Mammary epithelial cell (primary cell): ENCODE measurements at places on chromosomes 12 and 14.

DNA sequence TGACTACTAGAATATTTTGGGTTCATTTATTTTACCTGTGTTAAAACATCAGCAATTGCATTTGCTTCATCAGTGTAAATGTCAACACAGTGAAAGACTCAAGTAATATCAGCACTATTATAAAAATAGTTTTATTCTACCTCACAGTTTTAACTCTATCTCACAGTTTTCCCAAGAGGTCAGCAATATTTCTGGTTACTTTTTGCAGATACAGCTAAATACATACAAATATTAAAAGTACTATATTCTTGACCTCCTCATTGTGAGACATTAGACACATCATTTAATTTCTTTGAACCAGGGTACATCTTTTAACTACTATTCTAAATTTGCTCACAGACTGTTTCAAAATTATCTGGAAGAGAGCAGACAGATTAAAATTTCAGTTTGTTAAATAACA, 321.7 kb upstream of the OR4E1 start:
- DNase-seq, result no peak

GRCh38 chr12:102050660-102051430, 10.9 kb downstream of the WASHC3 start:
- no peak for DNase-seq

- no peak for DNase-seq
Measured at GRCh38 chr14:55926007-55926406, 192.2 kb upstream of the PELI2 start.

DNA sequence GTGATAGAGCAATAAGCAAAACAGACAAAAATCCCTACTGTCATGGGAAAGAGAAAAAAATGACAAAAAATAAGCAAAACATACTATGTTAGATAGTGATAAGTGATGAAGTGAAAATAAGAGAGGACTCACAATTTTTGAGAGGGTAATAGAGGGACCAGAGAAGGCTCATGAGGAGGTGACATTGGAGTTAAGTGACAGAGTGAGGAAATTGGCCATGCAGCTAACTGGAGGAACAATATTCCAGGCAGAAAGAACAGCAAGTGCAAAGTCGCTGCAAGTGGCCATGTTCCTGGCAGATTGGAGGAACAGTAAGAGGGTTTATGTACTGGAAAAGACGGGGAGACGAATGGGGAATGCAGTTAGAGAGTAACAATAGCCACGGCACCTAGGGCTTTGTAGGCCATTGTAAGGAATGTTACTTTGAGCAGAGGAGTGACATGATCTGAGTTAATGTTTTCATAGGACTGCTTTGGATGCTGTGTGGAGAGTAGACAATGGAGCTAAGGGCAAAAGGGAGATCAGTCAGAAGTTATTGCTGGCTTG, 1.4 kb upstream of the SAV1 start:
- DNase-seq, result no peak

DNA sequence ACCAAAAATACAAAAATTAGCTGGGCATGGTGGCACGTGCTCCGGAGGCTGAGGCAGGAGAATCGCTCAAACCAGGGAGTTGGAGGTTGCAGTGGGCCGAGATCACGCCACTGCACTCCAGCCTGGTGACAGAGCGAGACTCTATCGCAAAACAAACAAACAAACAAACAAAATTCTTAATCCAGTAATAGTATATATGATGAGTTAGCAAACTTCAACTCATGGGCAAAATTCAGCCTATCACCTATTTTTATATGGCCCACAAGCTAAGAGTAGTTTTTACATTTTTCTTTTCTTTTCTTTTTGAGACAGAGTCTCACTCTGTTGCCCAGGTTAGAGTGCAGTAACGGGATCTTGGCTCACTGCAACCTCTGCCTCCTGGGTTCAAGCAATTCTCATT, 14.9 kb downstream of the ATF7 start:
- DNase-seq, result no peak

DNA sequence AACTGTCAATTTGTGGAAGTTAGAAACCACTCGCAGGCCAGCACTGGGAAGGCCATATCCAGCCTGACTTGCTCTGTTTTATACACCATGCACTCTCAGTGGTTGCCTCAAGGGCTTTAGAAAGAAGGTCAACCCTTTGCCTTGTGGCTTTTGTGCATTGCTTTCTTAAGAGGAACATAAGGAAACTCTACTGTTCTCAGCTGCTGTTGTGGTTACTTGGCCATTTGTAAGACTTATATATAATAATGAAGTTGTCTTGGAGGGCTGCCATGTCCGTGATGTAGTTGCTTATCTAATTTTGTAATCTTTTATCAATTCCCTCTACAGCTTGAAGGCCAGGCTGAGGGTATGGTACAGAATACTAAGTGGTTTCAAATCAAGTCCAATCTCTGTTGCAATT, 637.8 kb downstream of the DIO2 start:
- DNase-seq, result no peak

- no peak for DNase-seq
Measured at GRCh38 chr12:25269701-25270100, 19.0 kb upstream of the KRAS start.

DNA sequence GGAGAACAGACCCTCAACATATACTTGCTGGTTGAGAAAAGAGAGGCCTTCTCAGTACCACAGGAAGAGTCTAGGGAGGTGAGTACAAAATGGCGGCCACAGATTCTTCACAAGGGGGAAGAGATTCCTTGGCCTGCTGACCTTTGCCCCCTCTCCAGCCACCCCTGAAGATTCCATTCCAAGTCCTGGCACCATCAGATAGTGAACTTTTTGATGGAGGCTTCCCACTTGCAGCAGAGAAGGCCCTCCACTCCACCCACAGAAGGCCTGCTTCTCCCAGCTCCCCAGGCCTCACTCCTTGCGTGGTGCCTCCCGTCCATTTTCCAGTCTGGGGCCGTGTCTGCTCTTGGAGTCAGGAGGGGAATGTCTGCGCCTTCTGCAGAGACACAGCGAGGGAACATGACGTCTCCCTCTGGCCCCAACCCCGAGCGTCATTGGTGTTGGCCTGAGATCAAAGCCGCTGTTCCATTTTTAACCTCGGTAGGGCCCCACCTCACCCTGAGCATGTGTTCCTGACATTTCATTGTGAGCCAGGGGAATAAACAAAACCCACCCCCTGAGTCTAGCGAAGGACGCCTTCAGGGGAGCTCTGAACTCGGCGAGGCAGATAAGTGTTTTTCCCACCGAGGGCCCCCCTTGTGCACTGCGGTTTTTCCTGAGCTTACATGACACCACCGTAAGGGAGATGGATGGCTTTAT, 268.7 kb upstream of the TBX3 start:
- DNase-seq, result no peak

DNA sequence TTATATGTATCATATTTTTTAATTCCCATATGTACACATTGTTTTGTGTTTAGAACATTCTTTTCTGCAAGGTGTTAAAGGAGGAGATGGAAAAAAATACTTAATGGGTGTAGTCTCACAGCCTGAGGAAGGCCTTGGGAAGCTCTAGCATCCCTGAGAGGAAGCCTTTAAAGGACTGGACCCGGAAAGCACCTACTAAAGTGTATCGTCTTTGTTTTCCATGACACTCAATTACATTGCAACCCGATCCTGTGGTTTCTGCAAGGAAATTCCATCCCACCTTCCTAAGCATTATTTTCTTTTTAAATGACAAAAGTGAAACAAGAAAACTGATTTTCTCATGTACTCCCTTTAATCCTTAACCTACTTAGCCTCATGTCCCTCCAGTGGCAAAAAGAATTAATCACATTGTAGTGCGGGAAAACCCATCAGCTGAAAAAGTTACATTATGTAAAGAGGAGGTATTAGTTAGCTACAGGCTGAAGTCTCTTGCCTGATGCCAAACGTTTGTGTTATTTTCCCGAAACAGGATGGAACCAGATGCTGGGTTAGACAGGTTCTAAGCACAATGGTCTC, 147.8 kb upstream of the CPSF6 start:
- DNase-seq, result no peak

DNA sequence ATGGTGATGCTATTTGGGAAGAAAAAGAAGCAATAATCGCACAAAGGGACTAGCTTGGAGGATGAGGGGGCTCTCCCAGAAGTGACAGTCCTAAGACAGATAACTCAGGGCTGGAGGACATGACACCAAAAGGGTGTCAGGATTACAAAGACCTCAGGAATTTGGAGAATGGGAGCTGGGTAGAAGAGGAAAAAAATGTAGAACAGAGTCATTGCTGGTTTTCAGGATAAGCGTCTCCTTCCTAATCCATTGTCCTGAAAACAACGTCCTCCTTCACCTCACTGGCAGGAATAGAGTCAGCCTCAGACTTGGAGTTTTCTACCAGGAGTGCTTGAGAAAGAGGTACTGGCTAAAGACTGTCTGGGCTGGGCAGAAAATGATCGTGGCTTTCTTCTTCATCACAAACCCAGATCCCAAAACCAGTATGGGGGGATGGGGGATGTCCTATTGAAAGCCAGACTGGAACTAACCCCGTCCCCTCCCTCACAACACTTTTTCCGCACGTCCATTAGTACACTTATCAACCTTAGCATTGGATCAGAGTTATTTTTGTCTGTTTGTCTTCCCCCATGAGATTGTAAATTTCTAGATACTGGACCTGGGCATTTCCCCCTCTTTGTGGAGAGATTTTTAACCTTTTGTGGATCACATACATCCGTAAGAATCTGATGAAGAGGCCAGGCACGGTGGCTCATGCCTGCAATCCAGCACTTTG, 14.3 kb downstream of the B4GALNT3 start:
- DNase-seq, result no peak

GRCh38 chr12:93853698-93854478, 176.7 kb downstream of the CRADD start:
- DNase-seq, result no peak
